ENCODE measurements at places on chromosomes 3 and 15. TPM values are rescaled to one million over a fixed set of nuclear protein-coding genes. Genes with fewer than 3 reads are reported as not detected.

DNA sequence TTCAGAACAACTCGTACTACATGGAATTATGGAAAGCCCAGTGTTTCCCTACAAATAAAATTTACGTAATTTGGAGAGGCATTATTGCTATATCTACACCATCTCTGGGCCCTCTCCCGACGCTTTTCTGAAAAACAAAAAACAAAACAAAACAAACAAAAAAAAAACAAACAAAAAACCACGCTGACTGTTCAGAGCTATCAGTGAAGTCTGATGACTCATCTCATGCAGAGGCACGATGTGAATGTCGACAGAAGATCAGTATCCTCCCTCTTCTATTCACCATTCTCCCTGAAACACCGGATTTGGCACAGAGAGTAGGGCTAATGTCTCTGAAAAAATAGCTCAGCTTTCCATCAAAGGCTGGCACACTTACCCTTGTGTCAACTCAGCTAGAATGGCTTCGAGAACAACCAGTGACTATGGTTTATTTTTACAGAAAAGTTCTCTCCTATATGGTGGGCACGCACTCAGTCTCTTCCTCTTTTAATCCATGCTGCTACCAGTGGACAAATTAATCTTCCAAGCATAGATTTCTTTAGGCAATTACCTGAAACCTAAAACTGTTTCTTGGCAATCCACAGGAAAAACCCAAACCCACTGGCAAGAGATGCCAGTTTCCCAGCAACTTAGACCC is 1.5 kb downstream of the CRBN start:
- DNase-seq: no peak

DNA sequence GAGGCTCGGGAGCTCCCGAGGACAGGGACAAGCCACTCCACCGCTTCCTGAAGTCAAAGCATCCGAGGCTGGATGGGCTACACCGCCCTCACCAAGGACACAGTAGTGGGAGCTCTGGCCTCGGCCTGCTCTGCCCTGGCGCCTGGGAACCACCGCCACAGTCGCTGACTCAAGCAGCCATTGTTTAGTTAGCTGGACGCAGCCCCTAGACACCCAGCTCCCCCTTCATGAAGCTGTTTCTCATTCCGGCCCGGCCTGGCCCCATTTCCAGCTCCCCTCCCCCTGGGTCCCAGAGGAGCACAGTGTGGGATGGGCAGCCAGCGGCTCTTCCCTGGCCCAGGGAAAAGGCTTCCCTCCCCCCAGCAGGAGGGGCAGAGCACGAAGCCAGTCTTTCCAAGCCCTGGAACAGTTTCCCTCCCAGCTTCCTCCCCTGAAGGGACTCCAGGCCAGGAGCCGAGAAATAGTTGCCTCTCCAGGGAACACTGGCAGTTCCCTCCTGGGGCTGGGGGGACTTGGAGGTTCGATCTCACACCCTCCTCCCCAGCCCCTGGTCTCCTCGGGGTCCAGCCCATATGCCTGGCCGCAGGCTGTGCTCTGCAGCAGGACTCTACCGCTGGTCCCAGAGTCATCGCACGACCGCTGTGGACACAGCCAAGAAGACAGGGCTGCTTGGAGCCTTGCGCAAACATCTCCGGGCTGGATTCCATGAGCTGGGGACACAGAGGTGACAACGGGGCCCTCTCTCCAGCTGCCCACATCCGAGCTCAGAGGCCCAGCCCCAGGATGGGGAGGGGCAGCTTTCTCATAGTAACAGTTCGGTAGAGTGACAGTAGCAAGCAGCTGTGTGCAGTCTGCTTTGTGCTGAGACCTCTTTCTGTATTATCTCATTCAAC is 10.0 kb downstream of the PLXND1 start:
- DNase-seq: peak; percentile 97

- DNase-seq: no peak
Measured at GRCh38 chr3:163011596-163011995, 1515.0 kb downstream of the OTOL1 start.

DNA sequence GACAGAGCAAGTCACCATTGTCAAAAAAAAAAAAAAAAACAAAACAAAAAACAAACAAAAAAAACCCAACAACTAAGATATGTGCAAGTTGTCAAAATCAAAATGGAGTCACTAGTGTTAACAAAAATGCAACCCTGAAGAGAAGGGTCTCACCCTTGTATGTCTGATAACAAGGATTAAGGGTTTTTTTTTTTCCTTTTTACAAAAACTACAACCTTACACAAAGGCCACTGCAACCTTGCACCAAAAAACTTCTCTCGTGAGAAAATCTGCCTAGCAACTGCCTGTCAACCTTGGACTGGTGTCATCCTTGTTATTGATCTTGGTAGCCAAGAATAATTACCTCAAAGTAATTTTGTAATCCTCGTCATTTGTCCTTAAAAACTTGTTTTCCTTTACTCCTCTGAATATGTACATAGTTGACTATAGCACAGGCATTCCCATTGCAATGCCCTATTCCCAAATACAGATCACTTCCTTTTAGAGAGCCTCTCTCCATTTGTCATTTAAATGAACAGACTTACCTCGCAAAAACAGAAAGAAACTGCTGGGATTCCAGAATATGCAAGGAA is 24.0 kb downstream of the TFRC start:
- no peak for DNase-seq

DNA sequence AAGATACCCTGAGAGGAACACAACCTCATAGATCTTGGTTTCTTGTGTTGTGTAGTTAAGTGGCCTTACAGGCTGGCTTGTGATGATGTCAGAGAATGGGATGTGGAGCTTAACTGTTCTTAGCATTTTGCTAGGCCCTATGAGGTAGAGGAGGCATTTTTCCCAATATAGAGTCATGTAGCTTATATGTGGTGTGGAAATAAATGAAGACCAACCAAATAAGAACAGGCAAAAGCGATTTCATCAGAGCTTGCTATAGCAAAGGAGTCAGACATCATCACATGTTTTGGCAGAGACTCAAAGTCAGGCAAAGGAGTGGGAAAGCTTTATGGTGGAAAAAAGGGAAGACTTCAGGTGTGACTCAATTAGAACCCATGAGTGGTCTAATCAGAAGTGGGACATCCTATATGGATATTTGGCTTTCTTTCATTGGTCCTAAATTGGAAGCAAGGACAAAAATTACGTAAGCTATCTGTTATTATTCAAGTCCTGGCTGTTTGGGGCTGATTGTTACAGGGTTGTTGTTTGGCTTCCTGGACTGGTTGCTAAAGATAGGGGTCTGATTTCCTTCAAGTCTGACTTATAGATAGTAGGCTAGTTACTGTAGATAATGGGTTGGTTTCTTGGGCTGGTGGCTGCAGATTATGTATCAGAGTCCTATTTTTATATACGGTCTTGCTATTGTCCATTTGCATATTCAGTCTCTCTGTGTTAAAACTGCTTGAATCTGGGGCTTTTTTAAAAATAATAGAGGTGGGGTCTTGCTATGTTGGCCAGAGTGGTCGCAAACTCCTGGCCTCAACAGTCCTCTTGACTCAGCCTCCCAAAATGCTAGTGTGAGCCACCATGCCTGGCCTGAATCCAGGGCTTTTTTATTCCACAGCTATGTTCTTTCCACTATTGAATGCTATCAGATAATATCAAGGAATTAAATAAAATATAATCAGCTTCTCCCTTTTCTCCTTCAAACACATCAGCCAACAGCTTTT is 30.3 kb upstream of the SETD2 start:
- no peak for DNase-seq

- DNase-seq: no peak
Measured at GRCh38 chr3:121493431-121493830, 52.4 kb downstream of the POLQ start.

DNA sequence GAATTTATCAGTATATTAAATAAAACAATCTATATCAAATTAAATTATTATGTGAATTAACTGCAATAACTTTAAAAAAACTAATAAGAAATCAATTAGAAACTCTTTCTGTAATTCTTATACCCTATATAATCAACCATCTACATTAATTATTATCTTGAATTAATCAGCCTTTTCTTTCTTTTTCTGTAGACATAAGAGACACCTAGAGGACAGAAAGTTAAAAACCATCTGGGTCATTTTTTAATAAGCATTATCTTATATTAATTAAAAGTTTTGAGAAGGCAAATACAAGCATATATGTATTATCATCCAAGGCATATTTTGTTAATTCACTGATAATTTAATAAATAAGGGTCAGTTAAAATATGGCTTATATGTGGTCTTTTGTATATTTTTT is 24.2 kb upstream of the SLC25A26 start:
- no peak for DNase-seq

SERPINI2 gene
- not detected for total RNA-seq

B3GALNT1 gene
- 18.5 TPM for total RNA-seq

LRRK1 gene
- total RNA-seq: 16.3 TPM

SPTSSB gene
- not detected for total RNA-seq

All from osteocyte (in vitro differentiated cells).